Transverse colon (tissue), 4 donors: ENCODE measurements at places on chromosomes 11 and 22. TPM values are rescaled to one million over a fixed set of nuclear protein-coding genes. Genes with fewer than 3 reads are reported as not detected.

GRCh38 chr22:19579115-19579811, 55.1 kb upstream of the CLDN5 start:
- no peak for DNase-seq

GRCh38 chr22:37021041-37021440, 1.5 kb downstream of the MPST start:
- DNase-seq: peak; percentile 80

The SEC14L3 gene
- total RNA-seq: not detected

The TXN2 gene
- total RNA-seq: 317 TPM

DNA sequence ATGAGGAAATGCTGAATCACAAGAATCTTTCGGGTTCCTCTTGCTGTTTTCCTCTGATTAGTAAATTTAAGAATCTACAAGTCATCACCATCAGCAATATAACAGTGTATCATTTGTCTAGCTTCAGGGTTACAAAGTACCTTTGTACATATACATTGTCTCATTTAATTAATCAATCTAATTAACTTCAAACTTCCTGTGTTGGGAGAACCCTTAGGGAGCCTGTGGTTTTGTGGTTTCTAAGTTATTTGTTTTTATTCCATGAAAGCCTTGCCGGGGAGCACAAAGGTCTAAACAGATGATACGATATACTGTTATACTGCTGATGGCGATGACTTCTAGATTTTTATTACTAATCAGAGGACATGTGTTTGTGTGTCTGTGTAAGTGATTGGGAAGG, 41.0 kb downstream of the TIMP3 start:
- DNase-seq: no peak

DNA sequence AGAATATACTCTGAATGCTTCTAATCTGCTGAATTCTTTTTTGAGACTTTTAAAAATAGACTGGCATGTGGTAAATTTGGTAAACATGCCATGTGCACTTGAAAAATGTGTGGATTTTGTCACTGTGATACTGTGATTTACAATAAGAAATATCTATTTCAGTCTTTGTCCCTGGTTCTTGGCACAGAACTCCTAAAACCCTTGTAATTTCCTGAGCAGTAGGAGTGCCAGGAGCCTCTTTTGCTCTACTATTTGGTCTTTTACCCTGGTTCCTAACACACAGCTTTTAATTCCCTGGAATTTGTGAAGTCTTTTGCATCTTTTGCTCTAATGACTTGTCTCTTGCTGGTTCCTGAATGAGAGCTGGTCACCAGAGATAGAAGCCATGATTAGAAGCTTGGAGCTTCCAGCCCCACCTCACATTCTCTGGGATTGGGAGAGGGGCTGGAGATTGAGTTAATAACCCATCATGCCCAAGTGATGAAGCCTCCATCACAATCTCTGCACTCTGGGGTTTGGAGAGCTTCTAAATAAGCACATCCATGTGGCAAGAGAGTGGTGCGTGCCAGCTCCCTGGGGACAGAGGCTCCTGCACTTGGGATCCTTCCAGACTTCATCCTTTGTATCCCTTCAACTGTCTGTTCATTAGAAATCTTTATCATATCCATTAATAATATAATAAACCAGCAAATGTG, 27.2 kb upstream of the SYT13 start:
- no peak for DNase-seq

GRCh38 chr11:46914363-46914762, 4.0 kb downstream of the LRP4 start:
- DNase-seq: no peak

The PLCB3 gene
- 64.5 TPM for total RNA-seq

GRCh38 chr11:62324731-62325556, 12.3 kb upstream of the ASRGL1 start:
- peak; percentile 20 for DNase-seq

- DNase-seq: no peak
These were observed 109.6 kb upstream of the B3GAT1 start for GRCh38 chr11:134521452-134522289.

GRCh38 chr11:70913715-70914231, 338.6 kb downstream of the SHANK2 start:
- peak; percentile 40 for DNase-seq

The CSNK2A3 gene
- total RNA-seq: not detected

DNA sequence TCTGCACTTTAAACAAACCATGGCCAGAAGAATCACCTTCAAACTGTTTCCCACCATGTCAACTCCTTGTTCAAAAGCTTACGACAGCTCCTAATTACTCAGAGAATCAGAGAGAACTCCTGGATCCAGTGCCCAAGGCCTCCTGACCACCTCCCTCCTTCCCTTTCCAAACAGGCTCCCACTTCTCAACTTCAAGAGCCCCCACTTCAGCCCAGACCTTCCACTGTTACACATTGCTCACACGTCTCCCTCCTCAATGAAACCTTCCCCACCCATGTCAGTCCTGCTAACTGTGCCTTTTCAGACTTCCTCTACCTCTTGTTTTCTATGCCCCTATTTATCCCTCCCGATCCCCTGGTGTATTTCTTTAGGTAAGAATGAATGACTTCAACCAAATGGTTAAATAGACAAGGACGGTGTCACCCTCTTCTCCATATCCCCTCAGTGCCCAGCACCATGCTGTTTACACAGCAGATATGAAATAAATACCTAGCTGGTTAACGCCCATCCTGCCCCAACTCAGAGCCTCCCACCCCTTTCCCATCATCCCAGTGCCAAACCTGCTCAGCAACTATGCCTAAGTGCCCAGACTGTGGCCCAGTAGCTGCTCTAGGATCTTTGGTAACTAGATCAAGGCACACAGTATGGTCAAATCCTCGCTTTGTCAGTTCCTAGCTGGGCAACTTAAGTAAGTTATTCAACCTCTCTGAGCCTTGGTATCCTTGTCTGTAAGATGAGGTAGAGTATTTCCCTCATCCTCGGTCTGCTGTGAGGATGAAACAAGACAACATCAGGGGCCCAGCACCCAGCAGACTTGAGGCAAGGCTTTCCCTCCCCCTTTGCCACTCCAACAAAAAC, 36.8 kb downstream of the PLEKHA7 start:
- peak; percentile 47 for DNase-seq

- peak; percentile 34 for DNase-seq
These were observed 462 bp downstream of the UBE2L6 start for GRCh38 chr11:57566905-57567514.

The MS4A6A gene
- total RNA-seq: 54.3 TPM
